ENCODE measurements at places on chromosomes 4 and X. TPM values are rescaled to one million over a fixed set of nuclear protein-coding genes. Genes with fewer than 3 reads are reported as not detected.

The TMEM35A gene
- 14.3 TPM for polyA plus RNA-seq

The CDX4 gene
- not detected for polyA plus RNA-seq

The GPRASP1 gene
- 21.1 TPM for polyA plus RNA-seq

The SULT1B1 gene
- 2.6 TPM for polyA plus RNA-seq

The TRIM61 gene
- 6.4 TPM for polyA plus RNA-seq

The FOXO4 gene
- 19.0 TPM for polyA plus RNA-seq

The TEX13D gene
- polyA plus RNA-seq = not detected

The ZNF518B gene
- polyA plus RNA-seq = 25.3 TPM

The SYAP1 gene
- polyA plus RNA-seq = 17.9 TPM

The TREX2 gene
- polyA plus RNA-seq = 1.4 TPM

The PLP1 gene
- 18.6 TPM for polyA plus RNA-seq

The BEND2 gene
- polyA plus RNA-seq = 0.09 TPM

The VSIG1 gene
- polyA plus RNA-seq = 0.19 TPM

The RAB9A gene
- polyA plus RNA-seq = 23.0 TPM

The ADGRG4 gene
- not detected for polyA plus RNA-seq

The STK32B gene
- polyA plus RNA-seq = 2.8 TPM

The KCNIP4 gene
- 5.4 TPM for polyA plus RNA-seq

The SPIN4 gene
- polyA plus RNA-seq = 17.8 TPM

The CXXC4 gene
- polyA plus RNA-seq = 16.1 TPM

The PHOX2B gene
- polyA plus RNA-seq = 0.07 TPM

The TEX11 gene
- not detected for polyA plus RNA-seq

The PNMA5 gene
- 0.10 TPM for polyA plus RNA-seq

The FATE1 gene
- polyA plus RNA-seq = 0.38 TPM

The SLC35A2 gene
- 21.7 TPM for polyA plus RNA-seq

Data from left lung (tissue), 14 donors.